ENCODE measurements at places on chromosomes 13 and 19. TPM values are rescaled to one million over a fixed set of nuclear protein-coding genes. Genes with fewer than 3 reads are reported as not detected.

The SHISA7 gene
- not detected for total RNA-seq

The ZNF772 gene
- 18.6 TPM for total RNA-seq

The ZNF44 gene
- total RNA-seq, result 10.8 TPM

The SLC1A5 gene
- total RNA-seq, result 17.7 TPM

The IGLON5 gene
- not detected for total RNA-seq

The HS6ST3 gene
- 1.8 TPM for total RNA-seq

The BEST2 gene
- total RNA-seq, result not detected

The KMT2B gene
- total RNA-seq, result 12.5 TPM

The ENOX1 gene
- 10.0 TPM for total RNA-seq

The CYP4F22 gene
- total RNA-seq, result not detected

The SLC10A2 gene
- total RNA-seq, result not detected

The GPC5 gene
- total RNA-seq, result 3.5 TPM

The IZUMO4 gene
- 1.9 TPM for total RNA-seq

The CYP2A6 gene
- not detected for total RNA-seq

The PTPRS gene
- 39.0 TPM for total RNA-seq

The CEACAM1 gene
- total RNA-seq, result 1.6 TPM

The TTYH1 gene
- 1.4 TPM for total RNA-seq

The GTF3A gene
- total RNA-seq, result 223 TPM

The CYP2S1 gene
- total RNA-seq, result 0.42 TPM

The LILRB2 gene
- total RNA-seq, result 2.7 TPM

The KIRREL2 gene
- total RNA-seq, result not detected

The DCT gene
- 0.19 TPM for total RNA-seq

The FBXO27 gene
- total RNA-seq, result 23.3 TPM

The CKM gene
- total RNA-seq, result 4,619 TPM

The SHFL gene
- 18.9 TPM for total RNA-seq

The C19orf44 gene
- 1.9 TPM for total RNA-seq

The ZNF836 gene
- 10.6 TPM for total RNA-seq

The STARD13 gene
- total RNA-seq, result 34.2 TPM

The PSG7 gene
- total RNA-seq, result not detected

The CYP2F1 gene
- not detected for total RNA-seq

The IGSF23 gene
- total RNA-seq, result not detected

The FAM216B gene
- total RNA-seq, result 0.43 TPM

The PRKD2 gene
- 12.3 TPM for total RNA-seq

The KLK11 gene
- not detected for total RNA-seq

The OR7A5 gene
- total RNA-seq, result not detected

The ZNF581 gene
- 6.0 TPM for total RNA-seq

The PSG11 gene
- not detected for total RNA-seq

The SIGLECL1 gene
- total RNA-seq, result not detected

The ONECUT3 gene
- total RNA-seq, result not detected

The THSD8 gene
- total RNA-seq, result 2.3 TPM

The TMEM143 gene
- total RNA-seq, result 71.1 TPM

The DNAAF3 gene
- total RNA-seq, result 3.5 TPM

The OR7A10 gene
- not detected for total RNA-seq

The ATP4A gene
- not detected for total RNA-seq

The KIR3DL2 gene
- not detected for total RNA-seq

The NRTN gene
- 4.5 TPM for total RNA-seq

The NLRP7 gene
- not detected for total RNA-seq

The DPP9 gene
- 34.2 TPM for total RNA-seq
